Stimulated activated CD4-positive, alpha-beta T cell treated with anti-CD3 and anti-CD28 coated beads, Interleukin-4, amount 100 ng/mL, for 4 hours (primary cell): ENCODE measurements at places on chromosomes 1 and 21.

DNA sequence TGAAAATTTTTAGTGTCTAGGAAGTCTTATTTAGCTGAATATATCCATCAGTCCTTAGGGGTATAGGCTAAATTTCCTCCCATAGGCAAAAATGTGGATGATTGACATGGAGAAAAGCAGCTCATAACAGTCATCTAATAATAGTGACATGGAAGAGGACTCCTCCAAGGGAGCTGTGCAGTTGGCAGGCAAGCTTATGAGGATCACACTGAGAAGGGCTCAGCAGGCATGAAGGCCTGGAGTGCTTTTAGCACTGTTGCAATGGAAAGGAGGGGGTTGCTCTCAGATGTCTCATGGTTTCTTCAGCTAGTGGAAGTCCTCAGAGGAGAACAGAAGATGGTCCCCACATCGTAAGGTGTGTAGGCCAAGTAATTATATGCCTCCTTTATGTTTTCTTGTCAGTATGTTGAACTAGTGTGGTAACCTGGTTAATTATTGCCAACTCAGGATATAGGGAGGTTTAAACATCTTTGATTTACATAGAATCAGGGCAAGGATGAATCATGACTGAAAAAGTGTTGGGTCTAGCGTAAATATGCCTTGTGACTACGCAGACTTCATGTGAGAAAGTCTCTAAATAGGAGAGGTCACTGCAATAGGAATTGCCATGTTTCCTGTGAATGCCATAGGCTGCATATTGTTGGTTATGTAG, 18.9 kb downstream of the VN1R5 start:
- DNase-seq: no peak

GRCh38 chr1:230831771-230832170, 36.5 kb downstream of the C1orf198 start:
- DNase-seq: no peak

DNA sequence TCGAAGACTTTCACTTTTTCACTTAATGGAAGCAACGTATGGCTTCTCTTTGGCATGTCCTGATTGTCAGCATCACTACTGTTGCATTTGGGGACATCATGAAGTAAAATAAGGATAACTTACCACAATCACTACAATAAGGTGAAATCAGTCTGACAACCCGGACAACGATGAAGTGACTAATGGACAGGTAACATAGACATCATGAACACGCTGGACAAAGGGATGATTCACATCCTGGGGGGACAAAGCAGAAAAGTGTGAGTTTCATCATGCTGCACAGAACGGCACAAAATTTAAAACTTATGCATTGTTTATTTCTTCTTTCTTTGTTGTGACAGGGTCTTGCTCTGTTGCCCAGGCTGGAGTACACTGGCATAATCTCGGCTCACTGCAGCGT, 53.9 kb downstream of the FH start:
- DNase-seq: no peak

GRCh38 chr1:161915051-161915503, 108.6 kb downstream of the OLFML2B start:
- peak; percentile 46 for DNase-seq

- DNase-seq: no peak
Measured at GRCh38 chr21:14842601-14843000, 222.2 kb downstream of the NRIP1 start.

- DNase-seq: no peak
Measured at GRCh38 chr1:95518310-95518709, 284.3 kb downstream of the RWDD3 start.

DNA sequence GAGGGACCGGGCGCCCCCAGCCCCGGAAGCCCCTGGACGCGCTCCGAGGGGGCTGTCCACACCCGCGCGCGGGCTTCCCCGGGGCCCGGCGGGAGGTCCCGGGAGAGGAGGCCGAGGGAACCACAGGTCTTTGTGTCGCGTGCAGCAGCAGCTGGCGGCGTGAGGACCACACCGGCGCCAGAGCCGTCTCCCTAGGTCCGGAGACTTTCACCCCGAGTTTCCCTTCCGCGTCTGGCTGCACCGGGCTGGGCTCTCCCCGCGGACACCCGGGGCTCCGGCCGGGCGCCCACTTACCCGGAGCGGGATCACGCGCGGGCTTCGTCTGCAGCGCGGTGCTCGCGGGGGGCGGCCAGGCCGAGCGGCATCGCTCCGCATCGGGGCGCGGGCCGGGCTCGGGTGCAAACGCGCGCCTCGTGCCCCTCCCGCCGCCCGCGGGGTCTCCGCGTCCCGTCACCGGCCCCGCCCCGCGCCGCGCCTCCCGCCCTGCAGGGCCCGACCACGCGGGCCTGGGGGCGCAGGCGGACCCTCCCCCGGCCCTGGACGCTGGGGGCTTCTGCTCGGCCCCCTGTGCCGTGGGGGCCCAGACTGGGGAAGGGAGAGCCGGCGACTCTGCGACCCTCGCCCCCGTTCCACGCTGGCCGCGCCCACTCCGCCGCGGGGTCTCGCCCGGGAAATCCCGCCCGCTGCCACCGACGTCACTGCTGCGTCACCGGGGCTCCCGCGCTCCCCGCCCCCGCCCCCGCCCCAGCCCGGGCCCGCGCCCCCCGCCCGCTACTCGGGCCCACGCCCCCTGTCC, at the start of gene GNG4:
TSS of gene GNG4 (minus strand) at position 417 of the 796 bp plus-strand sequence. CDS start 65,946 bp downstream, outside the sequence.
- peak; percentile 36 for DNase-seq

GRCh38 chr1:156926175-156926574, 5.7 kb downstream of the LRRC71 start:
- DNase-seq: no peak

DNA sequence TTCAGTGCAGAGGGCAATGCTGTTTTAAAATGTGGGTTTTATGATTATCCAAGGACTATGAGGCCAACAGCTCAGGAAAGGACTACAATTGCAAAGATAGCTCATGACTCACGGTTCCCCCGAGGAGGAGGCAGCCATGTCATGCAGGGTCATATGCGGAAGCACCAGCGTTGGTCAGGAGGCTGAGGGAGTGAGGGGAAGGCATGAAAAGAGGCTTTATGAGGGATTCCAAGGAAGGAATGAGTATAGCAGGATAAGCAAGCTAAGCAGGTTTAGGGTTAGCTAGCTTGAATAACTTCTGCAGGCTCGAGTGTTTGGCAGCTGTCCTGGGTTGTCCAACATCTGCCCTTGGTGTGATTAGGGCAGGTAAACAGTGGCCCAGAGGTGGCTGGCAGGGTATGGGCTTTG, 495.1 kb downstream of the SETD4 start:
- no peak for DNase-seq

DNA sequence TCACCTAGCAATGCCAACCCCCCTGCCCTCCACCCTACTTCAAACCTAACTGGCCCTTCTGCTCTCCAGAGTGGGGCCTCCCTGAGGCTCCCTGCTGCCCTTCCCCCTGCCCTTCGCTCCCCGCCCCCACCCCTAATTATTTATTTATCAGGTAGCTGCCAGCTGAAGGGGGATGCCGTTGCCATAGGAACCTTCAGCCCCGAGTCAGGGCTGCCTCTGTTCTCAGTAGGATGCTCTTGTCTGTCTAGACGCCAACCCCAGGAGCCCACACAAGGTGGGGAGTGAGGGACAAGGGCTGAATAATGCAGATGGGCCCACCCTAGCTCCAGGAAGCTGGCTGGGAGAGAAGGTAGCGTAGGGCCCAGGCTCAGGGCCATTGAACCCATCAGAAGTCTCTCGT, 41.1 kb downstream of the NKAIN1 start:
- DNase-seq: no peak

- no peak for DNase-seq
Measured at GRCh38 chr1:60765204-60765603, 317.2 kb upstream of the NFIA start.

DNA sequence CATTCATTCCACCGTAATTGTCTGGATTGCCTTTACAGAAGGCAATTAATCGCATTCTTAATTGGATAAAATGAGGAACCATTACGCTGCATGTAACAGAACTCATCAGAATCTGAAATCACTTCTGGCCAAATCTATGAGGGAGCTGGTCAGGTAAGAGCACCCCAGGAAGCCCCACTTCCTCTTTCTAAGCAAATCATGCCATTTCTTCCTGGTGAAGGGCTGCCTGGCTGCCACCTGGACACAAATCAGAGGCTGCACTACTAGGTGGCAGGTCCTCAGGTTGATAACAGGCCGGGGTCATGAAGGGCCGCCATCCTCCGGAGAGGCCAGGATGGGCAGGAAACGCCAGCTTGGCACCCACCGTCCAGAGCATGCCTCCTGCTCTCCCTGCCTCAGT, 73.7 kb downstream of the CAPZB start:
- DNase-seq: no peak

GRCh38 chr1:41313661-41314131, 47.5 kb upstream of the FOXO6 start:
- no peak for DNase-seq

DNA sequence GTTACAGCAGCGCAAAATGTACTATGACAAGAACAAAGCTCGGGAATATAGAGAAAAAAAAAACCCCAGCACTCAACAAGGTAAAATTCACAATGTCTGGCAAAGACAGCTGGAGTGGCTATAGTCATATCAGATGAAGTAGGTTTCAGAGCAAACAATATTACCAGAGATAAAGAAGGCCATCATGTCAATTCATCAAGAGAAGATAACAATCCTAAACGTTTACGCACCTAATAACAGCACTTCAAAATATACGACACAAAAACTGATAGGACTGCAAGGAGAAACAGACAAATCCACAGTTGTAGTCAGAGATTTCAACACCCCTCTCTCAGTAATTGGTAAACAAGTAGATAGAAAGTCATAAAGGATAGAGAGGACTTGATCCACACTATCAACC, 455.2 kb downstream of the PTPRU start:
- DNase-seq: no peak

GRCh38 chr1:230910755-230911117, 42.4 kb upstream of the C1orf198 start:
- DNase-seq: no peak

- DNase-seq: no peak
Measured at GRCh38 chr1:186997877-186998276, 169.1 kb downstream of the PLA2G4A start.

GRCh38 chr21:38242061-38242460, 14.7 kb upstream of the KCNJ15 start:
- no peak for DNase-seq

GRCh38 chr1:233135833-233136232, 159.7 kb downstream of the PCNX2 start:
- no peak for DNase-seq

DNA sequence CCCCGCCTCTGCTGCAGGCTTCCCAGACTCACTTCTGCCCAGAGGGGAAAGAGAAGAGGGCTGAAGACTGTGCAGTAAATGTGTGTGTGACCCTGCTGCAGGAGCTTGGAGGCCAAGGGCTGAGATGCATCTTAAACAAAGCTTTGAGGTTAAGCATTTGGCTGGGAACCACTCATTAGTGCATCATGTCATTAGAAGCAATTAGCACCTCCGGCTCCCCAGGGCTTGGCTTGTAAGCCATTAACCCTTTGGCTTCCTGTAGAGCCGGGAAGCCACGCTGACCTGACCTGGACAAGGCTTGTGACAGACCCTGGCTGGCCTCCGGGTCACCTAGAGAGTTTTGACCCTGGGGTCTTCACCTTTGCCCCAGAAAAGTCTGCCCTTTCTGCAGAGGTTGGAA, 77.0 kb downstream of the CSMD2 start:
- DNase-seq: no peak

DNA sequence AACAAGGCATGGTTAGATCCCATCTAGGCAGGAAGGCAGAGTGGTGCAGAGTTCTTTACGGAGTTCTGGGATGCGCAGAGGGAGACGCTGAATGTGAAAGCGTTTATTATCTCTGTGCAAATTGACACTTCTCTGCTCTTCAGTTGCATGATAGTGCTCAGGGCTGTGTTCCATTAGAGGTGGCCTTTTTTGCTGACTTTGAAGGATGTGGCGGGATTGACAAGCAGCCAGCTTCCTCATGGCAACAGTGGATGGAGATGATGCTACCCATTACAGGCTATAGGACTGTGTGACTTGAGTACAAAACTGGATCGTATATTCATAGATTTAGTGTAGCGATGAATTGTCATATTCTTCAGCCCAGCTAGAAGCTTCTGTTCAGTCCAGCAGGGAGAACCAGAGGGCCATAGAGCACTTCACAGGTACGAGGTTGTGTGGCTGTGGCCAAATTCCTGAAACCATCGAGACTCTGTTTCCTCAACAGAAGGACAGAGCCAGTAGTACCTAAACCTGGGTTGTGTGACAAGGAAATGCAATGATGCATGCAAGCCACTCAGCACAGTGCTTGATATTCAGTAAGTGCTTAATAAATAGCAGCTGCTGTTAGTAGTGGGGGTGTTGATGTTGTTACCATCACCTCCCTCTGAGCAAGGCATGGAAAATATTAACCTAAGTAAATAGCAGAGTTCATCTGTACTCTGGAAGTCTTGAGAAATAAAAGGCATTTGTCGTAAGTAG, 430.0 kb upstream of the KAZN start:
- DNase-seq: no peak

DNA sequence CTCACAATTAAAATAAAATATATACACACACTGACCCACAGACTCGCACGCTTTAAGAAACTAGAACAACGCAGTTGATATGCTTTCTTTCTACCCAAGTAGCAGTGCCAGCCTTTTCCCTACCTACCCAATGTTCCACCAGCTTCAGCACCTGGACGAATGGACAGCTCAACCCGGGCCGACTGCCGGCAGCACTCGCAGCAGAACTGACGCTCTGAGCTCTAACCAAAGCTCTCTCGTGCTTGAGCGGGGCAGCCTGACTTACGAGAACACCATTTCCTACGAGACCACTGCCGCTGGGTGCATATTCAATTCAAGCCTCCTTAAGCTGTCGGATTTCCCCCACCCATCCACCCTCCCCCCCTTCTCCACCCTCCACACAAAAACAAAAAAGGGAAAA, 127.4 kb upstream of the DPYD start:
- peak; percentile 61 for DNase-seq

GRCh38 chr1:51559064-51559500, 40.0 kb upstream of the EPS15 start:
- no peak for DNase-seq

DNA sequence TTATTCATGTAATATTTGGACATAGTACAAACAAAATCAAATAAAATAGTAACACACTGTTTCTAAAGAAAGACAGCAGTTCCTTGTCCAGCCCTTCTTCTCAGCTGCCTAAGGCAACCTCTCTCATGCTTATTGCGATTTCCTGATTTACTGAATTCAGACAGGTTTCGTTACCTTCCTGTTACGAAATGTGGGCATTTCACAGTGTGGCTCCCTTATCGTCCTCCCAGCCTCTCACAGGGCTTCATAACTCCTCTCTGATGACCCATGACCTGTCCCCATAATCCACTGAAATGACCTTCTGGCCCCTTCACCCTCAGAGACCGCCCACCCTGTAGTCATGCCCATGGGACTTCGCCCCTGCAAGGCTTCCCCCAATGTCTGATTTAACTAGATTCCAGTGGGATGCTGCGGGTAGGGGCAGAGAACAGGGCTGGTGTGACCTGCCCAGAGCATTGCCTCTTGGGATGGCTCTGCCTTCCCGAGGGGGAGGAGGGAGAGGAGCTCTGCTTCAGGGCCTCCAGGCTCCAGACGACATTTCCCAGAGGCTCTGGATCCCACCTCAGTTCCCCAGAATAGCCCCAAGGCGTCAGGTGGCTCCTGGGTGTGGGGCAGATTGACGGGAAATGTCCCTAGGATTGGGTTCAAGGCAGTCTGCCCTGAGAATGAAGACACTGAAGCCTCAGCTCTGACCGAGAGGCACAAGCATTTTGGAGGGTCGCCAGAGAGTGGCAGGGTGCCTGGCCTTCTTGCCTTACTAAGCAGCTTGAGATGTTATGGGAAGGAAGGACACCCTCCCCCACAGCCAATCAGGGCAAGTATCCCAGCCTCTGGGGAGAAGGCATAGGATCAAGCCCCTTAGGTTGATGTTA, 20.6 kb downstream of the PADI2 start:
- no peak for DNase-seq
